Peyer's patch (tissue), 4 donors: ENCODE measurements at places on chromosomes 12 and 14. TPM values are rescaled to one million over a fixed set of nuclear protein-coding genes. Genes with fewer than 3 reads are reported as not detected.

- H3K27me3 ChIP-seq, result no peaks in the 10 kb centered on the region
- no peaks in the 10 kb centered on the region for H3K4me1 ChIP-seq
- H3K36me3 ChIP-seq, result no peaks in the 10 kb centered on the region
- H3K27ac ChIP-seq, result no peak overlapping the region
- no peak overlapping the region for H3K4me3 ChIP-seq
Measured at GRCh38 chr12:109815757-109816617, 17.2 kb downstream of the TRPV4 start.

DNA sequence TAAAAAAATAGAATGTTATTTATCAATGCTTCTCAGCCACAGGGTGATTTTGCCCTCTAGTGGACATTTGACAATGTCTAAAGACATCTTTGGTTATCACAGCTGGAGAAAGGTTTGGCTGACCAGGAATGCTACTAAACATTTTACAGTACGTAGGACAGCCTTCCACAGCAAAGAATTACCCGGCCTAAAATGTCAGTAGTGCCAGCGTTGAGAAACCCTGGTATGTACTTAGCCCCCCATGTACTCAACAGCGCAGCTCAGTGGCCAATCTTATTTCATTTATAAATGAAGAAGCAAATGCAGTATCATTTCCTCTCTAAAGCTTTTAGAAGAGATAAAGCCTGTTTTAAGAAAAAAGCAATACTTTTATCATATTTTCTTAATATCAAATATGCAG lies 5.8 kb downstream of the MARK3 start:
- no peaks in the 10 kb centered on the region for H3K27me3 ChIP-seq
- H3K4me1 ChIP-seq, result peaks cover 27% of the 10 kb centered on the region
- no peak overlapping the region for H3K27ac ChIP-seq
- no peak overlapping the region for H3K4me3 ChIP-seq
- DNase-seq, result no peak

Gene LGR5
- total RNA-seq, result 15.8 TPM

Gene TMTC1
- 7.4 TPM for total RNA-seq

DNA sequence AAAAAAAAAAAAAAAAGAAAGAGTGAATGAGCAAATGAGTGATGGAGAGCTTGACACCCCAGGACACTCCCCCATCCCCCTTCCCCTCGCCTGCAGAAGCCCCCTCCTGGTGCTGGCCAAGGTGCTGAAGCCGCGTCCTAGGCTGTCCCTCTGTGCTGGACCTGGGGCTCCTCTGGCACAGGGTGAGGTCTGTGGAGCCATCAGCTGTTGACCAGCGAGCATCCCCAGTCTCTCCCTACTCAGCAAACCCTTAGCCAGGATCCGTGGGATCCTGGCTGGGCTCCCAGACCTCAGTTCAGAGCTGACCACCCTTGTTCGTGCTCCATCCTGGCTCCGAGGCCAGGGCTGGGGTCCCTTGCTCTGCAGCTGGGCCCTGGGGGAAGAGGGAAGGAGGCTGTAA lies 5.4 kb upstream of the KIF26A start:
- no peaks in the 10 kb centered on the region for H3K36me3 ChIP-seq
- no peaks in the 10 kb centered on the region for H3K4me1 ChIP-seq
- no peak overlapping the region for H3K27ac ChIP-seq
- no peaks in the 10 kb centered on the region for H3K27me3 ChIP-seq
- no peak for DNase-seq
- H3K4me3 ChIP-seq, result no peak overlapping the region

GRCh38 chr12:50174971-50175715 lies 8.0 kb upstream of the CERS5 start:
- H3K27ac ChIP-seq, result no peak overlapping the region
- H3K27me3 ChIP-seq, result no peaks in the 10 kb centered on the region
- no peaks in the 10 kb centered on the region for H3K36me3 ChIP-seq
- H3K4me3 ChIP-seq, result no peak overlapping the region

Gene RTN1
- 5.0 TPM for total RNA-seq

DNA sequence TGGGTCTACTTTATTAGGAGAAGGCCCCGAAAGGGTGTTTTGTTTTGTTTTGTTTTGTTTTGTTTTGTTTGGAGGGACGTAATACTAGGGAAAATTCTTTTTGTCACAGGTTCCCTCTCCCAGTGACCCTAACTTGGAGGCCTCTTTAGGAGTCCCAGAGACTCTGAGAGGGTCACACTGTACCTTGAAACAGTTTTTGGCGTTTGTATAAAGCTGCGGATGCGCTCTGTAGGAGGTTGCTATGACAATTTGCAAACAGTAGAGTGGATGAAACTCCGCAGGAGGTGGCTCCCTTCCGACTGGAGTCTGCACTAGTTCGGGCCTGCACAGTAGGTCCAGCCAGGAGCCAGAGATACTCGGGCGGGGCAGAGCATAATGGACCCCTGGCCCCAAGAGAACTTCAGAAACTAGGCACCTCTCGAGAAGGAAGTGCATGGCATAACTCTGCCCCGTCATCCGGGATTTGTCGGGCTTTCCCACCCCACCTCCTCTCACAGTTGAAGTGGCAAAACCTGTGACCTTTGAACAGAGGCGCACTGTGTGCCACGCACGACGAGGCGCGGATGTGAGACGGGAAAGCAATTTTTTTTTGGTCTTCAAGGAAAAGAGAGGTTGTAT lies 1.3 kb upstream of the DYRK2 start:
- H3K27me3 ChIP-seq, result no peaks in the 10 kb centered on the region
- H3K36me3 ChIP-seq, result no peaks in the 10 kb centered on the region
- DNase-seq, result no peak
- peak overlapping the region; percentile 96 for H3K27ac ChIP-seq
- H3K4me1 ChIP-seq, result no peaks in the 10 kb centered on the region

Gene CLEC14A
- total RNA-seq, result 5.8 TPM

DNA sequence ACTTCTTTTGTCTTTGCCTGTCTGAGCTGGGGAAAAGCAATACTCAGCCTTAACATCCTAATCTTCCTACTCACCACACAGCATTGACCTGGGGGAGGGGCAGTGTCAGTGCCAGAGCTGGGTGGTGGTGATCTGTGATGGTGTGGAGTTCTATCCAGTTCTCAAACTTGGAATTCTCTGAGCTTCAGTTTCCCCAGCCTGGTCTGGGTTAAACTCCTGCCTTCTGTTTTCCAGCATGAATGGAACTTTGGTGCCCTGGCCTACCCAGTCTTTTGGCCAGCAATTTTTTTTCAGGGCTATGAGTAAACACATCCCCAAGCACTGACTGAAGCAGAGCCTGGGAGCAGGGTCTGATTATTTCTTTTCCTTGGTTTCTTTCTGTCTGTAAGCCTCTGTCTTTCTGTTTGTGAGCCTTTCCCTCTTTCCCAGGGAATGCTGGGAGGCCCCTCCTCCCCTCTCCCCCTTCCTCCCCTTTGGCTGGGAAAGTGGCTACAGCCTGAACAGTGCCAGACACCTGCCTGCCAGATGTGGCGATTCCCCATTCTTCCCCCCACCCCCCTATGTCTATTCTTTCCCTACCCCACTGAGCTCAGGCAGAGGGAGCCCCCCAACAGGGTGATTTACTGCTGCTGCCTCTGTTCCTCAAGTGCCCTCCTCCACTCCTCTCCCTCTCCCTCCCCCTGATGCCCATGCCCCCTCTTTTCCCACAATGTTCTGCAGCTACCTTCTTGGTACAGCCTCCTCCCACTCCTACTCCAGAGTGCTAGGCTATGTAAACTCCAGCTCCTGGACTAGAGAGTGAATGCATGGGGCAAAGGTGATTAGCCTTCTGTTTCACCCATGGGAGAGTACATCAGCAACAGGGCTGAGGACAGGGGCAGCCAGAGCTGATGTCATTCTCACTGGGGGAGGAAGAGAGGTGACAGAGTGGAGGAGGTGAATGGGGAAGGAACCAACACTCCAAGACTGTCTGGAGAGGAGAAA lies 11.1 kb downstream of the GPR84 start:
- H3K4me3 ChIP-seq, result no peak overlapping the region
- no peaks in the 10 kb centered on the region for H3K27me3 ChIP-seq
- no peak overlapping the region for H3K27ac ChIP-seq
- no peaks in the 10 kb centered on the region for H3K4me1 ChIP-seq

DNA sequence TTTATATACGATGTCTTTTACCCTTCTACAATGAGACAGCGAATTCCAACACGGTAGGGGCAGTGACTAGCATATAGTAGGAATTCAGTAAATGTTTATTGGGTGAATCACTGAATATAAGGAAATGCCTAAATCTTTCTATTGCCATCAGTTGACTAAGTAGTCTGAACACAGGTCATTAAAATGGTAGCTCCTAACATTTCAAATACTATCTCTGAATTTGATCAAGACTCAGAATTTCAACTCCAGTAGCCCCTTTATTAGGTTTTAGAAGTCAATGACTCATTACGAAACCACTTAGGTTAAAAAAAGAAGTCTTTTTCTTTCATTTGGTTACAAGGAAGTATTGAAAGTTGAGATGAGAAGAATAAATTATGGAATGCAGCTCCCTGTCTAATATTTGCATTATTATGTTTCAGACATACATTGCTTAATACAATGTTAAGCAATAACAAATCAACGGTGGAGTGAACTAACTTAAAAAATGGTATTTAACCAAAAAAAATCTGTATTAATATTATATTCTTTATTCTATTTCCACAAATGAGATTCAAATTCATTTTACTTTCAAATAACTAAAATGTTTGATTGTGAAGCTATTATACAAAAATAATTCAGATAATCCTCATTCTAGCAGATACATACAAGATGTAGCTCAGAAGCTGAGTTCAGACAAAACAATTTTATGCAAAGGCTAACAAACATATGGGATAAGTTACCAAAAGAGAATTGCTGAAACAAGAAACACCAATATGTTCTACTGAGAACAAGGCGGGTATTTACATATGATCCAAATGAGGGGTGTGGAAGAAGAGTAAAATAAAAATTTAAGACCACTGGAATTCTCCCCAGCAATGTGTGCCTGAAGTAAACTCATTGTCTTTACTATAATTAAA lies 302.7 kb downstream of the CEP128 start:
- H3K4me3 ChIP-seq, result no peak overlapping the region
- no peak for DNase-seq
- H3K27me3 ChIP-seq, result no peaks in the 10 kb centered on the region
- H3K36me3 ChIP-seq, result no peaks in the 10 kb centered on the region

- no peaks in the 10 kb centered on the region for H3K27me3 ChIP-seq
- peaks cover 9% of the 10 kb centered on the region for H3K4me1 ChIP-seq
- H3K4me3 ChIP-seq, result no peak overlapping the region
- no peaks in the 10 kb centered on the region for H3K36me3 ChIP-seq
- no peak overlapping the region for H3K27ac ChIP-seq
Measured at GRCh38 chr12:121245951-121246350, 36.0 kb downstream of the P2RX4 start.

Gene GLIPR1L1
- total RNA-seq, result not detected

DNA sequence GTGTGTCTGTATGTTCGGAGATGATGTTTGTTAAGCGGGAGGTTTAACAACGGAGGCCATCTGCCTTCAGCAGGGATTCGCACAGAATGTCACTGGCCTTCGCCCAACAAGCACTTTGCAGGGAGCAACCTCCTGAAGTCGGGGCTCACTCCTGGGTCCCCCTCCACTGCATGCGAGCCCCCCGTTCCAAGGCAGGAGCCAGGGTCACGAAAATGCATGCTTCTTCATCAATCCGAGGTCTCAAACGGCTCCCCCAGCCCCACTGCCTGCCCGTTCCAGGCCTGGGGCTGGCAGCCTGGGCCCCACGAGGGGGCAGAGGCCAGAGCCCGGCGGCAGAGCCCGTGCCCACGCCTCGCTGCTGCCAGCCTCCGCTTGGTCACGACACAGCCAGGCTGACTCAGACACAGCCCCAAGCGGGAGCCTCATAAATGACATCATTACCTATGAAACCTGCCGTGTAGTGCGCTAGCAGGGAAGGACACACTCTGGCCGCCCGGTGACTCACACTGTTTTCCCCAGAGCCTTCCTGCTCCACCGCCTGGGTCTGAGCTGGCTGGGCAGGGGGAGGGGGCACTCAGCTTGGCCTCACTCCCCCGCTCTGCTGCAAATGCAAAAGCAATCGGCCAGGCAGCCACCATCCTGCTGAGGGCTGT lies 169.5 kb upstream of the RTL1 start:
- peak; percentile 83 for DNase-seq
- H3K4me1 ChIP-seq, result no peaks in the 10 kb centered on the region
- peak overlapping the region; percentile 35 for H3K27ac ChIP-seq
- H3K36me3 ChIP-seq, result no peaks in the 10 kb centered on the region

GRCh38 chr12:57626921-57627445 lies 6.0 kb downstream of the B4GALNT1 start:
- no peaks in the 10 kb centered on the region for H3K36me3 ChIP-seq
- no peak overlapping the region for H3K4me3 ChIP-seq
- H3K27ac ChIP-seq, result no peak overlapping the region
- H3K4me1 ChIP-seq, result peaks cover under 1% of the 10 kb centered on the region
- H3K27me3 ChIP-seq, result no peaks in the 10 kb centered on the region

- H3K4me3 ChIP-seq, result no peak overlapping the region
- no peaks in the 10 kb centered on the region for H3K36me3 ChIP-seq
- DNase-seq, result no peak
- no peaks in the 10 kb centered on the region for H3K27me3 ChIP-seq
Measured at GRCh38 chr12:68163560-68164081, 4.1 kb upstream of the IFNG start.

Gene SPRING1
- 36.3 TPM for total RNA-seq

GRCh38 chr12:83016218-83016835 lies 329.6 kb downstream of the TMTC2 start:
- H3K36me3 ChIP-seq, result no peaks in the 10 kb centered on the region
- H3K27ac ChIP-seq, result no peak overlapping the region
- DNase-seq, result no peak
- H3K4me3 ChIP-seq, result no peak overlapping the region

Gene LUM
- total RNA-seq, result 65.2 TPM

DNA sequence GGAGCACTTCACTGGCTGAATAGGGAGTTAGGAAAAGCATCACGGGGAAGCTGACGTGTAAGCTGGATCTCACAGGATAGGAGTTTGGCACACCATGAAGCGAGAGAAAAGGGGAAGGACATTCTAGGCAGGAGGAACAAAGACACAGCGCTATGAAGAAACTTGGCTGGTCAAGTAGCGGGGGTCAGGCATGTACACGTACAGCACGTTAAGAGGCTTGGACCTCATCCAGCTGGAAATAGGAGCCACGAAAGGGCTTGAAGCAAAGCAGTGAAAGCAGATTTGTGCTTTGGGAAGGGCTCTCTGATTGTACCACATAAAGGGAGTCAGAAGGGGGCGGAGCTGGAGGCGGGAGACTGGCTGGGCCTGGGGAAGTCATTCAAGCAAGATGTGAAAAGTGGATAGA lies 19.6 kb upstream of the GALNT8 start:
- H3K4me1 ChIP-seq, result no peaks in the 10 kb centered on the region
- DNase-seq, result no peak
- H3K27me3 ChIP-seq, result no peaks in the 10 kb centered on the region
- no peaks in the 10 kb centered on the region for H3K36me3 ChIP-seq
- no peak overlapping the region for H3K27ac ChIP-seq

DNA sequence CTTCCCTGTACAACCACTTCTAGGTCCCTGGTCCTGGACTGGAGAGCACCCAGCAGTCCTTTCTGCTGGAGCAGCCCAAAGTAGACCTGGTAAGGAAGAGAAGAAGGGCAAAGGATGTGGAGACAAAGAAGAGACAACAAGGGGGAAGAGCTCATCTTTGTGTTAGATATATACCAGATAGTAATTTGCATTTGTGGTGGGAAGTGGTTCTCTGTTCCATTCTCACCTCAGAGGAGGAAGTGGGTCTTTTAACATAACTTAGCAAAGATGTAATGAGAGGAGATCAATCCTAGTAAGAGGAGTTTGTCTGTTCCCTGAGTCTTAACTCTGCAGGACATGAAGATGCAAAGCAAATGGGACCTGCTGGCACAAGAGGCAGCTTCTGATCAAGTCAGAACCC lies 8.0 kb downstream of the CCDC198 start:
- no peaks in the 10 kb centered on the region for H3K36me3 ChIP-seq
- H3K27ac ChIP-seq, result no peak overlapping the region
- no peaks in the 10 kb centered on the region for H3K27me3 ChIP-seq
- H3K4me3 ChIP-seq, result no peak overlapping the region
- no peak for DNase-seq
- H3K4me1 ChIP-seq, result no peaks in the 10 kb centered on the region

Gene KCNC2
- total RNA-seq, result not detected

Gene ABCC9
- total RNA-seq, result 3.7 TPM
